Activated B cell treated with CpG ODN at 0.5 μM for 24 hours (primary cell): ENCODE measurements at places on chromosomes 3 and 15. TPM values are rescaled to one million over a fixed set of nuclear protein-coding genes. Genes with fewer than 3 reads are reported as not detected.

RTP3 gene
- not detected in 2 replicates for total RNA-seq

AADACL2 gene
- total RNA-seq: not detected in 2 replicates

GRCh38 chr15:69275074-69275670, 23.5 kb upstream of the PAQR5 start:
- DNase-seq: no peak

IQCF5 gene
- total RNA-seq: not detected in 2 replicates

GRCh38 chr3:40302784-40303183, 6.7 kb upstream of the EIF1B start:
- no peak for DNase-seq

- DNase-seq: no peak
These were observed 20.2 kb downstream of the CFAP91 start for GRCh38 chr3:119723022-119723421.

- no peak for DNase-seq
These were observed 108.1 kb downstream of the PDZRN3 start for GRCh38 chr3:73516631-73517030.

GRCh38 chr3:22199095-22199494, 448.1 kb upstream of the ZNF385D start:
- no peak for DNase-seq

GRCh38 chr3:50574444-50574831, 5.1 kb downstream of the HEMK1 start:
- no peak for DNase-seq

DNA sequence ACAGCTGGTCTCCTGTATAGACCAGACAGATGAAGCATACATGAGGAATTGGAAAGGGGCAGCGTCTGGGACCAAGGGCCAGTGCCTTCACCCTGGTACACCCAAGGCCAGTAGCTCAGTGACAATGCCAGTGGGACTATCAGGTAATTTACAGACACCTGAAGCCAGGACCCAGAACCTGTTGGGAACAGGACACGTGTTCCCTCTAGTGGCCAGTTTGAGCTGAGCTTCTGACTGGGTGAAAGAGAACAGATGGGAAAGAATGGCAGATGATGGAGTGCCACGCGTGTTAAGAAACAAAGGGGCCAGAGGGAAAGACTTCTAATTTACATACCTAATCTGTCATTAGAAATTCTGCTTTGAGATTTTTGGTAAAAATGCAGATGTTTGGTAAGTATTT, 5.1 kb upstream of the SLC25A38 start:
- DNase-seq: no peak

IGF1R gene
- total RNA-seq: 5.9 and 6.7 TPM in 2 replicates

- no peak for DNase-seq
These were observed 1050.8 kb downstream of the ROBO1 start for GRCh38 chr3:78717041-78717440.

DNA sequence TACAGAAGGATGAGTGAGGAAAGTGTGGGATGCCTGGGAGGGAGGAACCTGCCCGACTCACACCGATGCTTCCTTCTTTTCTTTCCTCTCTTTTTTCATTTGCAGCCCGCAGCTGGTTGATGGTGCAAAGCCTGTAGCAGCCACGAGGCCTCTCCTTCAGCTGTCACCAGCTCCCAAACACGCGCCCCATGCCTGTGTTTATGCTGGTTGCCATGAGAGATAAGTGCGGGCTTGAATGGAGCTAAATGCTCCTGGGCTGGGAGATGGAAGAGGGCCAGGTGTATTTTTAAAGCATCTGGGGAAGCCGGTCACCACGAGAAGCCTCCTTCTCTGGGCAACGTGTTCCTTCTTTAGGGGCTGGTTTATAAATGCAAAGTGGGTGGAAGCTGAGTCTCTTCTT, 9.3 kb downstream of the COLQ start:
- DNase-seq: no peak

CPLX3 gene
- 0.20 and 0.22 TPM in 2 replicates for total RNA-seq

DNA sequence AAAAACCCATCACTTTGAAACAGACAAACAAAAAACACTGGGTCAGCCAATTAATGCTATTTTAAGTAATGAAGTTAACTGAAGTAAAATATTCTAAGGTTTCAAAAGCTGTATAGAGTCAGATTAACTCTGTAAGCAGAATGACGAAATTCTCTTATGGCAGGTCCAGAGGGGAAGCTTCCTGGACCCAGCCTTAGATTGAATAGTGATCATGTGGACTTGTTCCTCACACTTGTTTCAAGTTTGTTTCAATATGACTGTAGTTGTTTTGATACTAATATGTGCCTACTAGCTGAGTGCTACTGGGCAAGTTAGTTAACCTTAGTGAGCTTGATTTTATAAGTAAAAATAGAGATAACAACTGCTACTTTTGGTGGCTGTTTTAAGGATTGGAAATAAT, 32.6 kb downstream of the PLS1 start:
- DNase-seq: no peak

- no peak for DNase-seq
These were observed 87.9 kb downstream of the RAP2B start for GRCh38 chr3:153249906-153250305.

- no peak for DNase-seq
These were observed 137.3 kb upstream of the BHLHE40 start for GRCh38 chr3:4841776-4842440.

- no peak for DNase-seq
These were observed 59.2 kb downstream of the PPM1L start for GRCh38 chr3:160815280-160815679.

DNA sequence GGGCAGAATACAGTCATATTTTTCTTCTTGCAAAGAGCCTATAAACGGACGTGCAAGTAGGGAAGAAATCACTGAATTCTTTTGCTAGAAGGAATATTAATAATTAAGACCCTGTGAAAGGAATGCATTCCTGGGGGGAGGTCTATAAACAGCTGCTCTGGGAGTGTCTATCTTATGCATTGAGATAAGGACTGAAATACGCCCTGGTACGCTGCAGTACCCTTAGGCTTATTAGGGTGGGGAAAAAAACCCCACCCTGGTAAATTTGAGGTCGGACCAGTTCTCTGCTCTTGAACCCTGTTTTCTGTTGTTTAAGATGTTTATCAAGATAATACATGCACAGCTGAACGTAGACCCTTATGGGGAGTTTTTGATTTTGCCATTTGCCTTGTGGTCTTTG, 100.0 kb upstream of the KBTBD8 start:
- no peak for DNase-seq

FOXB1 gene
- not detected in 2 replicates for total RNA-seq

DNA sequence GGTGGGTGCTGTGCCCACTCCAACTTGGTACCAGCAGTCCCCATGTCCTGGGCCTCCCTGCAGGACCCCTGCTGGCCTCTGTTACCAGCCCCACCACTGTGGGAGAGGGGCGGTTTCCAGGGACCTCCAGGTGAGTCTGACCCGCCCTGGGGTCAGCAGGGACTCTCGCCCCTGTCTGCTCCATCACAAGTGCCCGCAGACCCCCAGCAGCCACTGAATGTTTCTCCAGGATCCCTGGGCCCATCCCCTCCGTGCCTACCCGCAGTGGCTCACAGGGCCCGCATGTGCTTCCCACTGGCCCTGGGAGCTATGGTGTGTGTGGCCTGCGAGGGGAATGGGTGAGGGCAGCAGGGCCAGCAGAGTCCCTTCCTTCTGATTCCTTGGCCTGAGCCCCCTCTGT, 9.9 kb upstream of the RHO start:
- DNase-seq: no peak

NRROS gene
- total RNA-seq: 88.5 and 92.4 TPM in 2 replicates

MFAP1 gene
- 26.1 and 27.9 TPM in 2 replicates for total RNA-seq

KIF15 gene
- 2.4 and 3.1 TPM in 2 replicates for total RNA-seq

SEMA5B gene
- total RNA-seq: 1.0 and 1.6 TPM in 2 replicates

ACAN gene
- total RNA-seq: not detected in 2 replicates

- DNase-seq: no peak
These were observed 201.3 kb upstream of the ZBTB20 start for GRCh38 chr3:115348412-115348811.

RASL12 gene
- not detected in 2 replicates for total RNA-seq

GRCh38 chr15:73575636-73576247, 57.4 kb downstream of the NPTN start:
- no peak for DNase-seq

GRCh38 chr15:25932696-25933095, 69.6 kb upstream of the ATP10A start:
- DNase-seq: no peak

WNT5A gene
- total RNA-seq: not detected in 2 replicates

- no peak for DNase-seq
These were observed 100.1 kb downstream of the VGLL3 start for GRCh38 chr3:86890741-86891396.

DNA sequence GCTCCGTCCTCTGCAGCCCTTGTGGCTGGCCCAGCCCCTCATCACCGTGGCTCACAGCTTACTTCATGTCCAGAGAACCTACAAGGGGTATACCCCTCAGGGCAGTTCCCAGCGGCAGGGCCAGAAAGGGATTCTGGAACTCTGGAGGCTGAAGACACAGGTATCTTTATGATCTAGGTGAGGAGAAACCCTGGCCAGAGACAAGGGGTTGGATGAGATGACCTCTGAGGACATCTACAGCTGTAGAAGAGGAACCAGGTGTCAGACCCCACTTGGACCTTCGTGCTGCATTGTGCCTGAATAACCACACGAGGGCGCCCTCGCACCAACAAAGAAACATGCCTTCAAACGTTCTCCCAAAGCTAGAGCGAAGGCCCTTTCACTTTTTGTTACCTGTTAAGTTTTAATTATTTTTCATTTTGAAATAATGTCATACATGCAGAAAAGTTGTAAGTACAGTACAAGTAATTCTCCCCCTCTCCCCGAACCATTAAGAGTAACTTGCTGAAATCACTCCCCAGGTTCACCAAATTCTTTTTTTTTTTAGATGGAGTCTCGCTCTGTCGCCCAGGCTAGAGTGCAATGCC, 118.7 kb upstream of the SMAD3 start:
- peak; percentile 69 for DNase-seq

- no peak for DNase-seq
These were observed 55.7 kb downstream of the IQSEC1 start for GRCh38 chr3:13017361-13018042.

DNA sequence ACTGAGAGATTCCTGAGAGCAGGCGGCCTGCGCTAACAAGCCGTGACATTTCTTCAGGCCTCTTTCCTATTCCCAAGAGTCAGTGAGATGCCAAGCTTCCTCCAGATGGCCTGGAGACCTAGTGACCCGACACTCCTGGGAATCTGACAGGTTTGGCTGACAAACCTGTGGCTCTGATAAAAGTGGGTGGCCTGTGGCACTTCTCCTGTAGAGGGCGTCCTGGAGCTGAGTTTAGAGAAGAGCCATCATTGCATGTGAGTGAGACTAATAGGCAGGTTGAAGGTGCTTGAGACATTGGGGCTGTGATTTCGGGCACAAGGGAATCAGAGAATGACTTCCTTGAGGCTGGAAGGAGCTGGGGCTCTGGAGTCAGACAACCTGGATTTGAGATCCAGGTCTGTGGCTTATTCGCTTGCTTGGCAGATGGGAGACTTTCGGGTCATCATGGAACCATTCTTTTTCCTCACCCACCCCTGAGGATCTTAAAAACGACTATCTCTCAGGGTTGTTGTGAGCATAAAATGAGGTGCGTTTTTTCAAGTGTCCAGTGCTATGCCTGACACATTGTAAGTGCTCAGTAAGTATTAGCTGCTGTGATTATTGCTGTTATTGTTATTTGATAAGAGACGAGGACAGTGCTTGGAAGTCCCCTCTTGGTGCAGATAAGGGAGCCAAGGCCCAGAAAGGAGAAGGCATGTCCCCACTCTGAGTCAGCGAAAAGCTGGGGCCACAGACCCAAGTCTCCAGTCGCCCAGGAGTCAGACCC, 77.2 kb downstream of the SCN10A start:
- no peak for DNase-seq

- DNase-seq: no peak
These were observed 59.5 kb upstream of the MCF2L2 start for GRCh38 chr3:183487896-183488295.
